ENCODE measurements at places on chromosomes 16 and 17.

GRCh38 chr17:8887834-8888703 is 20.6 kb upstream of the PIK3R6 start:
- DNase-seq, result no peak

DNA sequence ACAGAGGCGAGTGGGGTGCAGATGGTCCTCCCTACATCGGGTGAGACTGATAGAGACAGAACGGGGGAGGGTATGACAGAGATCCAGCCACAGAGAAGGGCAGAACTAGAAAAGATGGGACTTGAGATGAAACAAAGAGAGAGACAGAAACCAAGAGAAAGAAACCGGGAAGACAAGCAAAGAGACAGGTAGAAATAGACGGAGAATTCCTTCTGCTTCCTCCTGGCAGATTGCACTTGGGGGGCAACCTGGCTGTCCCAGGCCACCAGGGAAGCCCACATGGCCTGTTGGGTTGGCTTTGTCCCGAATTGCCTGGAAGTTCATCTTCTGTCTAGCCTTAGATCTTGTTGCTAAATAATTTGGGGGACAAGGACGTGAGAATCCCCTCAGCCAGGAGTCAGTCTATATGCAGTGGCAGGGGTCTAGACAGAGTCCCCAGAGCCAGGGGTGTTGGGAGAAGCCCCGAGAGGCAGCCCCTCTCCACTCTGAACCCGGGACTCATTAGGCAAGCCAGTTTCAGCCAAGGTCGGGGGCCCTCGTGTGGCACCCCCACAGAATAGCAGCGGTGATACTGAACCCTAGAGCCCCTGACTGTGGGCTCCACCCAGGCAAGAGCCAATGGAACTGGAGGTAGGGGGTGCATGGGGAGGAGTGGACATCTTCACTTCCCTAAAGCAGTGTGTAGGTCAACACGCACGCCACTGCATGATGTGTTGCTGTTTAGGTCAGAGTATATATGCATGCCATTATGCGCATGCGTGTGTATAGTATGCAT is 627 bp upstream of the TSPOAP1 start:
- peak; percentile 30 for DNase-seq

DNA sequence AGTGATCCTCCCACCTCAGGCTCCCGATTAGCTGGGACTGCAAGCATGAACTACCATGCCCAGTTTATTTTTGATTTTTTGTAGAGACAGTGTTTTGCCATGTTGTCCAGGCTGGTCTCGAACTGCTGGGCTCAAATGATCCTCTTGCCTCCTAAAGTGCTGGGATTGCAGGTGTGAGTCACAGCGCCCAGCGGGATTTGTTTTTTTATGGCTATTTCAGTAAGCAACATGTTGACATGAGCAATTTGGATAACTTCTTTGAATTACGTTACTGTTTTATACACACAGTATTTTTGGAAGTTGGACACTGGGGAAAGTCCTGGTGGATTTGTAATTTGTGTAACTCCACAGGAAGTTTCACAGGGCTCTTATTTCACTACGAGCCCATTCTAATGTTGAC is 18.5 kb upstream of the RHOT1 start:
- no peak for DNase-seq

DNA sequence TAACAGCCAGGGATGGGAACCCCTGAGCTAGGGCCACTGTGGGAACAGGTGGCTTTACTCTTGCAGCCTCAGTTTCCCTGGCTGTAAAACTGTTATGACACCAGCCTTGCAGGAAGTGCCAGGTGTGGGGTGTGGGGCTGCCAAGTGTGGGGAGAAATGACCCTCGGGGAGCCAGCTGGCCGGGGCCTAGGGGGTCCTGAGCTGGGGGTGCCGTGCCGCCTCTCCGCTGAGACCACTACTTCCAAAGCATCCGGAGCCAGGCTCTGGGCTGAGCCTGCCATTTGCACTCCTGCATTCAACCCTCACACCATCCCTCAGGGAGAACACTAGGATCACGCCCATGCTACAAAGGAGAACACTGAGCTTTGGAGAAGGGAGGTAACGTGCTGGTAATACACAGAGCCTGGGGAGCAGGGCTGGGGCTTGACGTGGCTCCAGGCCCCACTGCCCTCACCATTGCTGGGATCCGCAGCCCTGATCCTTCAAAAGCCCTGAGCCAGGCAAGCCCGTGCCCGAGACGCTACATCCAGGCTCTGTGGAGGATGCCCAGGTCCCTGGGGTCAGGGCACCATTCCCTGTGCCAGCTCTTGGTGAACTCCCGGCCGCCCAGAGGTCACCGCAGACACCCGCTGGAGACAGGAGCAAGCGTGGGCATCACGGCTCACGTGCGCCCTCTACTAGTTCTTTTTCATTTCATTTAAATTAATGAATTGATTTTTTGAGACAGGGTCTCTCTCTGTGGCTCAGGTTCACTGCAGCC is 28.8 kb upstream of the GINS2 start:
- DNase-seq, result peak; percentile 50

- DNase-seq, result no peak
Observed at GRCh38 chr17:21272881-21273792, 11.4 kb upstream of the MAP2K3 start.

GRCh38 chr17:60165223-60165622 is 15.4 kb downstream of the CA4 start:
- no peak for DNase-seq

GRCh38 chr16:76222853-76223252 is 54.3 kb upstream of the CNTNAP4 start:
- DNase-seq, result no peak

- no peak for DNase-seq
Observed at GRCh38 chr16:12025472-12025871, 48.9 kb downstream of the SNX29 start.

DNA sequence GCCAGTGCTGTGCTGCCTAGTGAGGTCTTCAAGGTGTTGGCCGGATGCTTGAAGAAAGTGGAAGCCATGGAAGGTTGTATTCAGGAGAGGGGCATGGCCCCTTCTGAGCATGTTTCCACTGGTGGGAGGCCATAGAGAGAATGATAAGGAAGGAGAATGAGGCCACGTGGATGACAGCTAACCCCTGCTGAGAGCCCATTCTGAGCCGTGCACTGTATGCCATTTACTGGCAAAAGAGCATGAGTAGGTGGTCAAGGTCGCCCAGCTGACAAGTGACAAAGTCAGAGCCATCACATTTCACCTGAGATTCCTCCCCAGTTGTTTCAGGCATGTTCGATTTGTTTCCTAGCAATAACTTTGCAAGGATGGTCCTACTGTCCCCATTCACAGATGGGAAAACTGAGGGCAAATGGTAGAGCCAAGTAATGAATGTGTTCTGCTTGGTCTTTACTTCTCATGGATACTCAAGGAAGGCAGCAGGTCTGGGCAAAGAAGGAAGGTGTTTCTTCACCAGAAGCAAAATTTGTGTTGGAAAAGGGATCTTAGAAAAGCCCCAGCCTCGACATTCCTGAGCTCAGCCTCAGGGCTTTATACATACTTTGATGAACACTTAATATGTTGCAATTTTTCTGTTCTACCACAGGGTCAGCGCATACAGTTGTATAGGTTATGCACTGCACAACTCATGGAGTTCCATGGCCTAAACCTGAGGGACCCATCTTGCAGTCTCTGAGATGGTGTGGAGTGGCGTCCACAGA is 10.5 kb upstream of the NKD1 start:
- DNase-seq, result no peak

DNA sequence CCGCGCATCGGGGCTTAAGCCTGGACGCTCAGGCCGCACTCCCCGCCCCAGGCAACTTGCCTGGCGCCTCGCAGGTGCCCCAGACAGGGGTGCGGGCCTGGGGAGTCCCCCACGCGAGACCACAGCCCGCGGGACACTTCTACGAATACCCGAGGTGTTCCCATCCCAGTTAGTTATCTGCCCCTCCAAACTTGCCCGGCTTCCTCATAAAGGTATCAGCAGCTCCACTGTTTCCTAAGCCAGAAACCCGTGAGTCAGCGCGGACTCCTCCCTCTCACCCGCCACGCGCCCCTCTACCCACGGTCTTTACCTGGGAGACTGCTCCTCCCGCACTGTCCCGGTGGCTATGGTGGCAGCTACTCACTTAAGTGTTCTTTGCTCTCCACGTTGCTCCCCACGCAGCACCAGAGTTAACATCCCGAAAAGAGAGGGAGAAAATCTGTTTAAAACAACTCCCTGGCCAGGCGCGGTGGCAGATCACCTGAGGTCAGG is 1.0 kb upstream of the CREBBP start:
- DNase-seq, result no peak

DNA sequence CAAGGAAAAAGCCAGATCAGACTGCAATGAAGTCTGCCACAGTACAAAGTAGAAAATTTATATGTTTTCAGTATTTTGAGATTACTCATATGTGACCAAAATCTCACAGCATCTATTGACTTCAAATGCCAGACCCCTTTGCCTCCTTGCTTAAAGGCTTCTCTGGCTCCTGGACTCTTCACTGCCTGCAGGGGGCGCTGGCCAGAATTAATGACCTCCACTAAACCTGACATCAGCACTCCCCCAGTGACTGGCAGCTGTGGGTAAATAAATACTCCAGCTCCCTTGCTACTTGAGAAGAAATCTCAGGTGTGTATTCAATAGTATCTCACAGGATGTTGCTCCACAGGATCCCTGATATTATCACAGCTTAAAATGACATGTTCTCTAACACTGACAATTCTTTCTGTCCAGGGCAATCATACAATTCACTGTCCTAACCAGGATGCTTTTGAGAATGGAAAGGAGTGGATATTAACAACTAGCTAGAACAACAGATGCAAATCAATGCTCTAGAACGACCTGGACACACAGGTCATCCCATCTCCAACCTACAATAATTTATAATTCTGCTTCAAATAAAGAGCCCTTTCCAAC is 4.0 kb downstream of the BECN1 start:
- peak; percentile 41 for DNase-seq

GRCh38 chr17:1521086-1521640 is 4.8 kb upstream of the INPP5K start:
- no peak for DNase-seq

- no peak for DNase-seq
Observed at GRCh38 chr16:72854267-72854959, 193.5 kb downstream of the ZFHX3 start.

- DNase-seq, result no peak
Observed at GRCh38 chr17:58242171-58242784, 3.9 kb downstream of the LPO start.

- DNase-seq, result no peak
Observed at GRCh38 chr16:62548095-62548494, 511.9 kb upstream of the CDH8 start.

DNA sequence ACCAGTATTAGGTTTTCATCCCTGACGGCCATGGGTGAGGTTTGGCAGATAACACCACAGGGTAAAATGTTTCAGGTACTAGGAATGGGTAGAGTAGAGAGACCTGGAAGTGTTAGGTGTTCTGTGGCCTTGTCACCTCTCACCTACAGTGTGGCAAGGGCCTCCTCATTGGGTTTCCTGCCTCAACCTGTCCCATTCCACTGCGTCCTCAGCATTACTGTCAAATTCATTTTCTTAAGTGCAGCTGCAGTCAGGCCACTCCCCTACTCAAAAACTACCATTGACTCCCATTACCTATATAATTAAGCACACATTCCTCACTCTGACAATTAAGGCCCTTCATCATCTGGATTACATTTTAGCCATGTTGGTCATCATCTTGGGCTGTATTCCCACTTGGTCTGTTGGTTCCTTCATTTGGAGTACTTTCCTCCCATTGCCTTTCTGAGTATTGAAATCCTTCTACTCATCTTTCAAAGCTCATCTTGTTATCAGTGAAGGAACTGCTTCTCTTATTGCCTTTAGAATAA is 64.5 kb downstream of the NUP88 start:
- no peak for DNase-seq

DNA sequence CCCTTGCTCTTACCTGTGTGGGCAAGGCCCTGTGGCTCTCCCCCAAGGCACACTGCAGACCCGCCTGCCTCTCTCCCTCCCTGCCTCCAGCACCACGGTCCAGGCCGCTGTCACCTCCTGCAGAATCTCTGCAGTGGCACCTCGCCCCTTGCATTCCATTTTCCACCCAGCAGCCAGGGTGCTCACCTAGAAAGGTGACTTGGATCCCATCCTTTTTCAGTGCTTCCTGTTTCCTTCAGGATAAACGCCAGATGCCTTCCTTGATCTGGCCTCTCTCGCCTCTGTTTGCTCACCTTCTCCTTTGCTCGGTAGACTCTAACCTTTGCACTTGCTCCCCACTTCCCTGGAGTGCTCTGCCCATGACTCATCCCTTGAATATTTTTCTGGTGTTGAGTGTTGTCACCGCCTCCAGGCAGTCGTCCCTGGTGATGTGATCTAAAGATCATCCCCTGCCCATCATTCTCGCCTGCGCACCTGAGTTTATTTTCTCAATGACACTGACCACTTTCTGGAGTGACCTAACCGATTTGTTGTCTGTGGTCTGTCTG is 79.2 kb upstream of the LGALS9 start:
- DNase-seq, result no peak

DNA sequence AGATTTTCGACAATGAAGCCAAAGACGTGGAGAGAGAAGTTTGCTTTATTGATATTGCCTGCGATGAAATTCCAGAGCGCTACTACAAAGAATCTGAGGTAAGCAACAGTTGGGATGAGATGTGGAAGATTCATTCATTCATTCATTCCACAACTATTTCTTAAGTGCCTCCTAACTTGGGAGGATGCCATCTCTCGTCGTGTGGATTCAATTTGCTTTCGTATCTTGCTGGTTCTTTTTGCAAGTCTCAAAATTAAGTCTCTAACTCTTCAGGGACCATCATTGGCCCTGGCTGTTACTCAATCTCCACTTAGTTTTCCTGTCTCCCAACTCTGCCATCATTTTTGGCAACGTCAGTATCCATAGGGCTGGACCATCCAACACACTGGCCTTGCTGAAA is 85.6 kb upstream of the NOL11 start:
- DNase-seq, result no peak

GRCh38 chr16:84889066-84889465 is 69.3 kb downstream of the CRISPLD2 start:
- no peak for DNase-seq

DNA sequence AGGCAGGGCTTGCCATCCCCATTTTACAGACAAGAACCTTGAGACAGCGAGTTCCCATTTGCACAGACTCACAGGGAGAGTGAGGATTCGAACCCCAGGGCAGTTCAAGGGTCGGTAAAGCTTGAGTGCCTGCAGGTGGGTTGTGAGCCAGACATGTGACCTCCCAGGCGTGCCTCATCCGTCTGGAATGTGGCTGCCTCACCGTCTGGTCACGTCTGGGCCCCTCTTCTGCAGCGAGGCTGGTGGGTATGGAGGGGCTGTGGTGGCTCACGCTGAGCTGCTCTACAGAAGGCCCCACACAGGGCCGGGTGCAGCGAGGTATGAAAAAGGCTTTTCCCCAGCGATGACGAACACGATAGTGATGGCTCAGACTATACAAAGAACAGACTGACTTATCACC is 35.8 kb upstream of the LHX1 start:
- DNase-seq, result no peak

GRCh38 chr17:19274893-19275292 is 37.7 kb downstream of the EPN2 start:
- no peak for DNase-seq

DNA sequence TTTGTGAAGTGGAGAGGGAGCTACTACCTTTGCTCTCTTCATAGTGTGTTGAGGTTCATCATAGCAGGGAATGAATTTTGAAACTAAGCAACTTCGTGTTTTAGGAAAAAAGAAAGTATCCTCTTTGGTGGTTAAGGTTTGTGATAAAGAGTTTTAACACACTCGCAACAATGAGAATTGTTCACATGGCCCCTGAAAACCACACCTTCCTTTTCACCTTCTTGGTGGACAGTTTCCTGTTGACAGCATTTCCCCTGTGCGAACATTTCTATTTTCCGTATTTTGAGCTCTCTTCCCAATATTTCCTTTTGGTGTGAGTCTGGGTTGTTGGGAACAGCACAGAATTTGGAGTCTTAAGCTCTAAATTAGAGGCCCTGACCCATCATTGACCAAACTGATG is 3.8 kb downstream of the OR4D2 start:
- no peak for DNase-seq
